H4 (cell line): ENCODE measurements at places on chromosomes 1 and 21. TPM values are rescaled to one million over a fixed set of nuclear protein-coding genes. Genes with fewer than 3 reads are reported as not detected.

Gene EFNA4
- total RNA-seq: 24.4 and 26.9 TPM in 2 replicates

Gene RHCE
- total RNA-seq: 0.10 TPM in 1 of 2 replicates, not detected in the other

Gene TNFSF18
- total RNA-seq: 0.29 and 0.79 TPM in 2 replicates

GRCh38 chr21:33257094-33257803, 8.9 kb upstream of the IL10RB start:
- no peak for DNase-seq

DNA sequence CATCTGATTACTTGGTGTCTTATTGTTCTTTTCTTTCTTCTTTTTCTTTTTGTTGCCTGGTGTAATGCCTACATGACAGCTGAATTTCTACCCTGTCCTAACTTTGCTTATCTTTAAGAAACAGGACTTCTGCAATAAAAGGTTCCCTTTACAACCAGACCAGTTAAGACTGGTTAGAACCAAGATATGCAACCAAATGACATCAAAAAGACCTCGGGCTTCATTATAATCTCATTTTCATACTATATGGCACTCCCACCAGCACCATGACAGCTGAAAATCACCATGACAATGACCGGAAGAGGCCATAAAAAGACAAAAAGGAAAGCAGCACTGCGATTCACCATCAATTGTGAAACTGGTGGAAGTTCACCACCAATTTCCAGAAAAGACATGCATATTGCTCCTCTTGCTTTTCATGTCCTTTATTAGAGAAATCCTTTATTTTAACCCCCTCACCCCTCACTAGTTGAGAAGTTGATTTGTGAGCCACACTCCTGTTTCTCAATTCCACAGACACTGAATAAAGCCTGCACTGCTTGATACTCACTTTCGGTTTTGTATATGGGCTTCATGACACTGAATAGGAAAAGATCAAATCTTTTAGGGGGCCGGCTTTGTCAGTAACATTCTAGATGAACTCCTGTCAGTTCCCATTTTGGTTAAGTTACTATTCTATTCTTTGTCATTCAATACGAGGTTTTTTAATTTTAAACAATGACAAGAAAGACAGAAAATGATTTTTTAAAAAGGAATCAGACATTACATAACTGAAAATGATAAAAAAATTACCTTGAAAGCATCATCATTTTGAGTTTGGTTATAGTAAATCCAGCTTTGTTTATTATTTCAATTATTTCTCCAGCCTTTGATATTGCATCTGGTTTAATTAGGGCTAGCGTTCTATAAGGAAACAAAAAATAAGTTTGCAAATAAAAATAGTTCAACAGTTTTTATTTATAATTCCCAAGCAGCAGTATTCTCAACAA, 58.1 kb downstream of the NME7 start:
- no peak for DNase-seq

GRCh38 chr1:220281159-220281574, 8.9 kb upstream of the RAB3GAP2 start:
- peak; percentile 40 for DNase-seq

DNA sequence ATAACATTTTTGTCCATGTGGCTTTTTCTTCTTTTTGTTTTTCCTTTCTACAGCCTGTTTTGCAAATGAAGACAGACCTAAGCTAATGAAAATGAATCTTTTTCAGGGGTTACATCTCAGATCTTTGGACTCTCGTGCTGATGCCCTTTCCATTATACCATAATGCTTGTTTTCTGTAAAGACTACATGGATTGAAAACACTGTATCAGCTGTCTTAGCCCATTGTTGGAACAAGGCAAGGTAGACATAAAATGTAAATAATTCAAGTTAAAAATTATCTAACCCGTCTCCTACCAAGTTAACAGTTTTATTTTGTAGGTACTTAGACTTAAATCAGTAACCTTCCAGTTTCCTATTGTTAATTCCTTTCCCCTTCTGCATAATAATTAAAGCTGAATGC, 44.9 kb downstream of the RPRD2 start:
- DNase-seq: no peak

GRCh38 chr1:32876341-32877210, 5.9 kb upstream of the FNDC5 start:
- peak; percentile 58 for DNase-seq

DNA sequence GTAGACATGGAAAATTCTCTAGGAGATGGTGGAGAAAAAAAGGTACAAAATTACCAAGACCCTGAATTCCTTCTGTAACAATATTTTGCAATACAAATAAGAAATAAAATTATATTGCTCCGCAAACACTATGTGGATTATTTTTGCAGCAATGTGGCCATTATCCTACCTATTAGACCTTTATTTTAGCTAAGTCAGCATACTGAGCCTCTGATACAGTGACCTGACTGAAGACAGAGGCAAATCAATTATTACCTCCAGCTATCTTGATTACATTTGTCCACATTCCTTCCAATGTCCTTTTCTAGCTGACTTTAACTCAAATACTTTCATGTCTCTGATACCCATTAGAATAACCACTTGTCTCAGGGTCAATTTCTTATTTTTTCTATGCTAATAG, 610.9 kb downstream of the LRRIQ3 start:
- DNase-seq: no peak
